Aorta (tissue), 5 donors: ENCODE measurements at places on chromosomes 16 and 17.

GRCh38 chr16:84043486-84044117, 1.0 kb upstream of the SLC38A8 start:
- no peaks in the 10 kb centered on the region for H3K27me3 ChIP-seq
- H3K4me3 ChIP-seq, result no peak overlapping the region
- no peak overlapping the region for H3K27ac ChIP-seq
- H3K36me3 ChIP-seq, result no peaks in the 10 kb centered on the region
- DNase-seq, result peak; percentile 29
- H3K4me1 ChIP-seq, result no peaks in the 10 kb centered on the region

- H3K4me3 ChIP-seq, result no peak overlapping the region
- DNase-seq, result no peak
- no peaks in the 10 kb centered on the region for H3K4me1 ChIP-seq
- H3K27ac ChIP-seq, result peak overlapping the region; percentile 79
- no peaks in the 10 kb centered on the region for H3K27me3 ChIP-seq
Measured at GRCh38 chr16:69396187-69397061, 10.6 kb upstream of the TERF2 start.

DNA sequence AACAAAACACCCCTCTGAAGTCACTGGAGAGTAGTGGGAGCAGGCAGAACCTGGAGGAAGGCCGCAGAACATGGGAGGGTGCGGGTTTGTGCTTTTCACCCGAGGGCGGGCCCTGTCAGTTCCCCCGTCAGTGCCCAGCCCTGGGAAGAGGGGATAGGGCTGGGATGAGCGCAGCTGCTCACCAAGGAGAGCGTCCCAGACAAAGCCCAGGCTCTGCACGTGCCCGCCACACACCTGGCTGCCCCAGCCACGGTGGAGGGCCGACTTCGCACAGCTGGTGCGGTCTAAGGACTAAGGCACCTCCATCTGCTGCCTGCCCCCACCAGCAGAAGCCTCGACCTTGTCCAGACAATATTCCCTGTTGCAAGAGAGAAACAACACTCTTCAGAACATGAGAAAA, 39.5 kb downstream of the ZCCHC14 start:
- DNase-seq, result no peak
- H3K4me1 ChIP-seq, result no peaks in the 10 kb centered on the region
- H3K36me3 ChIP-seq, result no peaks in the 10 kb centered on the region

DNA sequence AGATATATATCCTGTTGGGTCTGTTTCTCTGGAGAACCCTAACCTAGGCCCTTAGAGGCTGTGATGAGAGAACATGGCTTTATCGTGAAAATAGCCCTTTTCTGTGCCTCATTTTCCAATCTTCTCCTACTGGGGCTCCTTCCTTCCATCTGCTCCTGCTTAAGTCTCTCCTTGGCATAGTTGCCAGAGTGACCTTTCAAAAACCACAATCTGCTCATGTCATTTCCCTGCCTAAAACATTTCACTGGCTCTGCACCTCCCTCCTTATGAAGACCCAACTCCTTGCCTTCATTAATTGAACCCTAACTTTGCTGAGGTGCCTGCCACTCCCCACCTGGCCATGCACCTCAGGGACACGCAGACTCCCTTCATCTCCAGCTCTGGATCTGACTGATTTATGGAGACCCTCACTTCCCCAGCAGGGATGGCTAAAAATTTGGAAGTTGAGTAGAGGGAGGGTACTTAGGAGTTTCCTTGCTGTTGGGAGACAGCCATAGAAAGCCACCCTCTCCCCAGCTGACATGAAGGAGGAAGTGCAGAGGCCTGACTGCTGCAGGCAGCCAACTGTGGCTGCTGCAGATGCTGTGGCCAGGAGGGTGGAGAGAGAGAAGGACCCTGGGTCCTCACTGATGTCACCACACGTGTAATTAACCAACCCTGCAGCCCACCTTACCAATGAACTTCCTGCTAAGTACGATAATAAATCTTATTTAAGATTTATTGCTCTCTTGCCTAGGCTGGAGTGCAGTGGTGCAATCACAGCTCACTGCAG, 6.3 kb upstream of the GGA2 start:
- H3K4me3 ChIP-seq, result no peak overlapping the region
- no peaks in the 10 kb centered on the region for H3K36me3 ChIP-seq
- no peaks in the 10 kb centered on the region for H3K4me1 ChIP-seq
- DNase-seq, result no peak

DNA sequence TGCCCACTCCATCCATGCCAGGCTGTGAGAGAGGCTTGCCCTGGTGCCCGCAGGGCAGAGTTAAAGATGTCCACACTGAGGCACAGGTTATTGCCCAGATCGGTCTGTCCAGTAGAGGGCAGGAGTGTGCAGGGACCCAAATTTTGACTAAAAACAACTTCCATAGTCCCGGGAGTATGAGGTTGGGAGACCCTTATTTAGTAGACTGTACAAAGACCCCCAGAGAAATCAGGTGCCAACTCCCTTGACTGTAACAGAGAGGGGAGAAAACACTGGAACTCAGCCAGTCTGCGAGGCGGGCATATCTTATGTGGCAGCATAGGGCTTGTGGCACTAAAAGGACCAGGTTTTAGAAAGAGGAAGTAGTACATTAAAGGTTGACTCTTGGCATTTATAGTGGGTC, 43.4 kb downstream of the HNF1B start:
- no peak overlapping the region for H3K4me3 ChIP-seq
- DNase-seq, result no peak
- no peaks in the 10 kb centered on the region for H3K36me3 ChIP-seq

DNA sequence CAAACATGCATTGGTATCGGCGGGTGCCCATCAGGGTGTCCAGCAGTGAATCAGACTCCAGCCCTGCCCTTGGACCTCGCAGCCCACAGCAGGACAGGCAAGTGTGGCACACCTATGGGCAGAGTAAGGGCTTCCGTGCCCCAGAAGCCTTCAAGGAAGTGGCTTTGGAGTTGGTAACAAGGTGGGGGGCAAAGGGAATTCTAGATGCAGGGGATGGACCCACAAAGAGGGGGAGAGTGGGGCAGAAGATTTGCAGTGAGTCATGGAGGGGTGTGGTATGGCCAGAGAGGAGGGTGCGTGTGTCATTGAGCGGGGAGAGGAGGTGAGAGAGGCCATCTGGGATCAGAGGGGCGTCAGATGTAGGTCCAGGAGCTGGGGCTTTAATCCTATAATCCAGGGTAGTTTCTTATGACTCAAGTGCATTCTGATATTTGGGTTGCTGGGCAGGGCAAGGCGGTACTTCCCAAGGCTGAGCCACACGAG, 8.5 kb upstream of the SPNS2 start:
- no peaks in the 10 kb centered on the region for H3K27me3 ChIP-seq
- H3K36me3 ChIP-seq, result no peaks in the 10 kb centered on the region
- no peaks in the 10 kb centered on the region for H3K4me1 ChIP-seq
- no peak overlapping the region for H3K27ac ChIP-seq
- no peak overlapping the region for H3K4me3 ChIP-seq

GRCh38 chr17:14332331-14332730, 31.4 kb downstream of the HS3ST3B1 start:
- H3K4me1 ChIP-seq, result no peaks in the 10 kb centered on the region
- no peaks in the 10 kb centered on the region for H3K27me3 ChIP-seq
- DNase-seq, result no peak

DNA sequence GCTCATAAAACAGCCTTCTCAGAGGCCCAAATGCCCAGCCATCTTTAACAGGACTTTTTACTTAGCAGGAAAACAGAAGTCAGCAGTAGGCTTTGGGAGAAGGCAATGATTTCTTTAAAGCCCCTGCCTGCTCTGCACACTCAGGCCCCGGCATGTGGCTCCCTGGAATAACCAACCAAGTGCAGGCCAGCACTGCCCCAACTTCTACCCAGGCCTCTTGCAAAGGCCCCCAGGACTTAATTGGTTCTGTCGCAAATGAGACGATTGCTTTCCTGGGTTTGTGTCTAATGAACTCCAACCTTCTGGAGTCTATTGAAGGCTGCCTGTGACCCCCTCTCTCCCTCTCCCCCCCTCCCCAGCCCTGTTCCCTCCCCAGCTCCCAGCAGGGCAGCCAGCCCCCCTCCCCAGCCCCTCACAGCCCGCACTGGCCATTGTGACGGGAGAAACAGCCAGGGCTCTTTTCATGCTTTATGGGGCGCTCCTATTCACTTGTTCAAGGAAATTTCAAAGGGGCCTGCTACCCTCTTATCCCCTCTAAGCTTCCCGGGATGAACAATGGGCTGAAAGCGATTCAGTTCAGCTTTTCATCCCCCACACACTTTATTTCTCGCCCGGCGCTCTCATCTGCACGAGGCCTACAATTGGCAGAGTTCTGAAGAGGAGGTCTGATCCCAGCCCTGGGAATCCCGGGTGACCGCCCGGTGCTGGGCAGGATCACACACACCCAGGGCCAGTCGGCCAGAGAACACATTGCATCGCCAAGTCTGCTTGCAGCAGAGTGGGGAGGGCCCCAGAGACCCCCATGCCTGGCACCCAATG, 15.5 kb downstream of the AXIN2 start:
- DNase-seq, result peak; percentile 43
- no peak overlapping the region for H3K4me3 ChIP-seq
- no peaks in the 10 kb centered on the region for H3K36me3 ChIP-seq
- H3K27ac ChIP-seq, result peak overlapping the region; percentile 2

- no peak overlapping the region for H3K27ac ChIP-seq
- DNase-seq, result peak; percentile 24
- H3K4me3 ChIP-seq, result no peak overlapping the region
- H3K4me1 ChIP-seq, result no peaks in the 10 kb centered on the region
- H3K36me3 ChIP-seq, result no peaks in the 10 kb centered on the region
- H3K27me3 ChIP-seq, result no peaks in the 10 kb centered on the region
Measured at GRCh38 chr16:86354641-86355513, 155.4 kb upstream of the FOXF1 start.
